Fibroblast of skin of scalp (primary cell): ENCODE measurements at places on chromosomes 7 and 10.

GRCh38 chr10:42924484-42924883 is 141.9 kb downstream of the BMS1 start:
- no peak for DNase-seq

- DNase-seq, result peak; percentile 27
Measured at GRCh38 chr7:112192236-112193154, 13.7 kb downstream of the DOCK4 start.

GRCh38 chr10:21740989-21741388 is 207.0 kb downstream of the MLLT10 start:
- no peak for DNase-seq

- DNase-seq, result no peak
Measured at GRCh38 chr7:132932296-132933071, 149.4 kb downstream of the CHCHD3 start.

DNA sequence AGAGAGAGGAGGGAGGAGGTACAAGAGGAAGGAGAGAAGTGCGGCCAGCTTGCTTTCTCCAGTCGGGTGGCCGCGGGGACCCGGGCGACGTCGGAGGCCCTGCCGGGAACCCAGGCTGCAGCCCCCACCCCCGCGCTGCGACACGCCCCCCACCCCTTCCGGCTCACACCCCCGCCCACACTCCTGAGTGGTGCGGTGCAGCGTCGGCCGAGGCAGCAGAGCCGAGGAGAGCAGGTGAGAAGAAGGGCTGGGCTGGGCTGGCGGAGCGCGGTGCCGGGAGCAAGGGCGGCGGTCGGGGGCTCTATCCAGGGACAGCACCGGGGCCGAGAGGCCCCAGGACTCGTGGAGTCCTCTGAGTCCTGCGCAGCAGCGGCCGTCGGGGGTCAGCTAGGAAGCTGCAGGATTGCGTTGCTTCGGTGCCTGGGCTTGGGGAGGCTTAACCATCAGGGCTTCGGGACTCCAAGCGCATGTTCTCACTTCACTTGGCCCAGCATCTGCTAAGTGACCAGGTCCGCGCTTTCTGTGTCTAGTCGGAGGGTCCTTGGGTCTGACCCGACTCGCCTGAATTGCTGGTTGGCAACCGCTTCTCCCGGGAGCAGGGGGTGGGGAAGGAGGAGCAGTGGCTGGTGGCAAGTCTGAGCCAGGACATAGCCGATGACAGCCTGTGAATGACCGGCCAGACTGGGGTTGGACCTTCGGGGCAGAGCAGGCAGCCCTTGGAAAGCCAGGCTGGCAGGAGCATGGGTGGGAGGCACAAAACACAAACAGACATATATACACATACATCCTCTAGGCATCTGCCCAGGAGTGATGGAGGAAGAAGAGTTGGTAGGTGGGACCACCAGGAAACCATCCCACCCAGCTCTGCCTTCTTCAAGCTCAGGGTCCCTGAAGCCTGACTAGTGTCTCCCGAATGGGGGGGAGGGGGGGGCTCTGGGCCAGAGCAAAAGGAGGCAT is 683 bp downstream of the CHAT start:
- no peak for DNase-seq

GRCh38 chr10:112274831-112275230 is 8.4 kb upstream of the TECTB start:
- no peak for DNase-seq

GRCh38 chr7:50141854-50142253 is 48.8 kb upstream of the ZPBP start:
- no peak for DNase-seq

GRCh38 chr10:17257466-17258321 is 29.7 kb downstream of the VIM start:
- DNase-seq, result peak; percentile 80

DNA sequence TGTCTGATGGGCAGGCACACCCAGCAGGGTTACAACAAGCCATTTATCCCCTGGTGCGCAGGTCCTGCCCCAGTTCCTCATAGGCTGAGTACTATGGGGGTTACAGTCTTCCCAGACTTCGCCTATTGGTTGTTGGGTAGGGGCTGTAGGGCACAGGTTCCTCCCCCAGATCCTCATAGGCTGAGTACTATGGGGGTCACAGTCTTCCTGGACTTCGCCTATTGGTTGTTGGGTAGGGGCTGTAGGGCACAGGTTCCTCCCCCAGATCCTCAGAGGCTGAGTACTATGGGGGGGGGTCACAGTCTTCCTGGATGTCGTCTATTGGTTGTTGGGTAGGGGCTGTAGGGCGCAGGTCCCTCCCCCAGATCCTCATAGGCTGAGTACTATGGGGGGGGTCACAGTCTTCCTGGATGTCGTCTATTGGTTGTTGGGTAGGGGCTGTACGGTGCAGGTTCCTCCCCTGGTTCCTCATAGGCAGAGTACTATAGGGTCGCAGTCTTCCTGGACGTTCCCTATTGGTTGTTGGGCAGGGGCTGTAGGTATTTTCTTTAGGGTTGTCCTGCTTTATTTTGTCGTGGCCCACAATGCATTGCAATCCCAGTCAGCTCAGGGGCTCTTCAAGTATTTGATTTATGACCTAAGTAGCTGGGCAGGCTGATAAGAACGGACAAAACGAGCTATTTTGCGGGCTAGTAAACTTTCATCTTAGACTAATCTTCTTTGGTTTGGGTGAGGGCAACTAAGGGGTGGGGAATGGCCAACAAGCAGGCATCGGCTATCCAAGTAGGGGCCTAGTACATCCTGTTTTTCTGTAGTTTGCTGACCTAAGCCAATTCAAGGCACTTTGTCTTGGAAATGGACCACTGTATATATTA is 3.4 kb downstream of the LRRC27 start:
- no peak for DNase-seq

GRCh38 chr7:17558135-17558534 is 259.7 kb downstream of the AHR start:
- DNase-seq, result no peak

DNA sequence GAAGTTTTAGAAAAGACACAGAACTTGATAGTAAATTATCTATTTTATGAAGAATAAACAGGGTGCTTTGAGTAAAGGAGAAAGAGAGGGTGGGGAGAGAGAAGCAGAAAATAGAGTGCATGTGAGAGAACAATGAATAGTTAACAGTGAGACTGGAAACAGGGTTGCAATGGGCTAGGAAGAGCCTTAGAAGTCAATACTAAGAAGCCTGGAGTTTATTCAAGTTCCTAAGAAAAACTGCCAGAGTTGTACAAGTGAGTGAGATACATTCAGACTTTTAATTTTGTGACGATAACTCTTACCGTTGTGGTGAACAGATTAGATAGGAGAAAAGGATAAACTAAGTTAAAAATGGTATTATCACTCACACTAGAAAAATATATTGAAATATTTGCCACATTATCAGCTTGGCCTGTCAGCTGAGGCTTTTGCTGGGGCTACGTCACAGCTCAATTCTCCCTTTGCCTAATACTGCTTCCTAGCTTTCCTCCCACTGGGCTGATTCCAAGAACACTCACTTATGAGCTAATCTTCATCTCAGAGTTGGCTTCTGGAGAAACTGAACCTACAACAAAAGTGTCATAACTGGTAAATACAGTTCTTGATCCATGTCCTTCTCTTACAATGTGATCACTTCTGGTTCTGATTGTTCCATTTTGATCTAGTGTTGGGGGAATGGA is 92.7 kb downstream of the SEMA3D start:
- DNase-seq, result no peak

DNA sequence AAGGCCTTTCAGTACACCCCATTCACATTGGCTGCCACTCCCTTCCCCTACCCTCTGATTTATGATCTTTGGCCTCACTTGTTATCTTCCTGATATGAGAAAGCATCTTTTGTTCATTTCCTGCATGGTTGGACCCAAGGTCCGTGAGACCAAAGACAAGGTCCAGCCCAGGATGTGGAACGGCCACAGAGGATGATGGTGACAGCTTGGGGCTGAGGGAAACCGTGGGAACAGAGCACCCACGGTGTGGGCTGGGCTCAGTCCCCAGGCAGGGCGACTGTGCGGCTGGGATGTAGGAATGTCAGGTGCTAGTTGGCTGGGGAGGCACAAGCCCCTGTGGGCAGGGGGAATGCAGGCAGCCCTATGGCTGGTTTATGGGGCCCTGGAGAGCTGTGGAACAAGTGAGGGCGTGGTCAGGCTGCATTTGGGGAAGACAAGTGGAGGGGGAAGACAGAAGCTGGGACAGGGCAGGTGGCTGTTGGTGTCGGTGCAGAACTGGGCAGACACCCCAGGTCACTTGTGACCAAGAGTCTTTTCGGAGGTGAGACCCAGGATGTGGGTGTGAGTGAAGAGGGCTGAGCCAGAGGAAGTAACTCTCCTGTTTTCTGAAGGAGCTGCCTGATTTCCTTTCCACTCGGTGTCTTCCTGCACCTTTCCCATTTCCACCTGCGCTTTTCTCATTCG is 51.7 kb upstream of the IGFBP3 start:
- DNase-seq, result no peak

GRCh38 chr7:69395061-69395714 is 203.1 kb upstream of the AUTS2 start:
- DNase-seq, result peak; percentile 99

DNA sequence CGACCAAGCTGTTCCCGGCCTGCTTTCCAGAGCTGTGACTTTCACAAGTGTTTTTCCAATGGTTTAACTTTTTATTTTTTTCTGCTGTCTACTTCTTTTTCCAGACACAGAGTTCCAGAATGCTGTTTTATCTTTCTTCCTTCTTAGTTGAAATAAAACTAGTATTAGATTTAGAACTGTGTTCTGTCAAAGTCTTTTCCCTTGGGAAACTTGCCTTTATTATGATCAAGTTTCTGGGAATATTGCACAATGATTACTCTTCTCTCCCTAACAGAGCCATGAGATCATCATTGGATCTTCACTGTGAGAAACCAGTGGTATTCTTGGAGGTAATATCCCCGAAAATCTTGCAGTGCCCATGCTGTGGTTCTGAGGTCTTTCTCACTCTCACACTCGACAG is 104.9 kb upstream of the KCND2 start:
- peak; percentile 75 for DNase-seq

GRCh38 chr10:31942892-31943291 is 14.3 kb upstream of the ARHGAP12 start:
- no peak for DNase-seq

DNA sequence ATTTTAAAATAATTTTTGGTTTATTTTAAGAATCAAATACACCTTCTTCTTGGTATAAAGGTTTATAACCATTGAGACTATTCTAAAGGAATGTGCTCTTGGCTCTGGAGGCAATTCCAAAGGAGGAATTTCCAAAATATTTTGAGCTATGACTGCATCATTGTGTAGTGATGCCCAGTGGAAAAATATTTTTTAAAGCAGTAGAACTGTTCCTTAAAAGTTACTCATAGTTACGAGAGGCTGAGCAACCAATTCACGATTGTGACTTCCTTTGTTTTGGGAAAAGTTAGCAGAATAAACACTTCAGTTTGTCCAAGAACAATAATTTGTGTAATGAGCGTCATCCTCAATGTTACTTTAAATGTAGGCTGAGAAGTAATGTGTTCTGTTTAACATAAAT is 233.6 kb downstream of the BAMBI start:
- peak; percentile 86 for DNase-seq

DNA sequence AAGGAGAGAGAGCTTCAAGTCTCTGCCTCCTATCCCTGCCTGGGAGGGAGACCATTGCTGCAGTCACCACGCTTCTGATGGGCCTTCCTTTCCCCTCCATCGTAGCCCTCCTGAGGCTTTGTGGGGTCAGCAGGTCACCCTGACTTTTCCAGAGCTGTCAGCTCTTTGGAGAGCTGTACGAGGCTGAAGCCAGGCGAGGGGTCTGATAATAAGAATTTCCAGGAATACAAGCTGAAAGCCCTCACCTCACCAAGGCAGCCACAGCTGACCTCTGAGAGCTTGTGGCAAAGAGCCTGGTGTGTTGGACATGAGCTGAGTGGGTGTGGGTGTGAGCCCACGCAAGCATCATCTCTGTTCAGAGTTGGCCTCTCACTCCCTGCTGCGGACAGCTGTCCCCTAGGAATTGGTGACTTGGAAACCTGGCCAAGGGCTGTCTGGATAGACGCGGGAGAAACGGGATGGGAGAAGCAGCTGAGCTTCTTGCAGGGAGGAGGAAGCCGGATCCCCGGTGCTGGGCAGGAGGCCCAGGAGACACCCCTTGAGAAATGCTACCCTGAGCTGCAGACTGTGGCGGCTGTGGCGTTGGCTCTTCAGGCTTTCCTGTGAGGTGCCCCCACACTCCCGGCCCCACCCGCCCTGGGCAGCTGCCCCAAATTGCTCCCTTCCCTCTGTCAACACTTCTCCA is 122.1 kb upstream of the BTBD16 start:
- DNase-seq, result peak; percentile 44

DNA sequence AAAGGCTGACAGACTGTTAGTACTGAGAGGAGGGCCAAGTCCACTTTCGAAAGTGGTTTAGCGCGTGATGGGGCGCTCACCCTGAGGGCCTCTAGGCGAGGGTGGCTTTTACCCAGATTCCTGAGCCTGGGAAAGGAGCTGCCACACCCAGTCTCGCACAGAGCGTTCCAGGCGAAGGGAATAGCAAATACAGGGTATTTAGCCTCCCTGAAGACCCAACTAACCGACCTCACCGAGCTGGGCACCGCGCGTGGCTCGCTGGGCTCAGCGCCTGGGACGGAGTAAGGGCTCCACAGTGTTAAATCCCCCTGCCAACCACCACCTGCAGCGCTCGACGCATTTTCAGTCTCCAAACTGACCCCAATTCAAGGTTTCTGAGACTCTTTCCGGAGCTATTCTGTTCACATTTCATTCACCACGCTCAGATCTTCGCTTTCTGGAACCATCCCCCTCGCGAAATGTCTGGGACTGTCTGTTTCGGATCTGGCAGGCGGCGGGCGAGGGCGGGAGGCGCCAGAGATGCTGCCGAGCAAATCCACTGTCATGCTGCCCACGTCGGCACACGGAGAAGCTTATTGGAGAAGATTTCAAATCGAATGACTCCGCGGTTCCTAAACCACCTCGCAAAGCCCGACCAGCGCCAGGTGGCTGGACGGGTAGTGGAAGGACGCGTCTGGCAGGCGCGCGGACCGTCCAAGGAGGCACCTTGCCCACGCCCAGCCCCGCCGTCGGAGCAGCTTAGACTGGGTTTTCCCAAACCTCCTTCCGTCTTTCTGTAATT is 1.4 kb upstream of the OSBPL3 start:
- peak; percentile 48 for DNase-seq

DNA sequence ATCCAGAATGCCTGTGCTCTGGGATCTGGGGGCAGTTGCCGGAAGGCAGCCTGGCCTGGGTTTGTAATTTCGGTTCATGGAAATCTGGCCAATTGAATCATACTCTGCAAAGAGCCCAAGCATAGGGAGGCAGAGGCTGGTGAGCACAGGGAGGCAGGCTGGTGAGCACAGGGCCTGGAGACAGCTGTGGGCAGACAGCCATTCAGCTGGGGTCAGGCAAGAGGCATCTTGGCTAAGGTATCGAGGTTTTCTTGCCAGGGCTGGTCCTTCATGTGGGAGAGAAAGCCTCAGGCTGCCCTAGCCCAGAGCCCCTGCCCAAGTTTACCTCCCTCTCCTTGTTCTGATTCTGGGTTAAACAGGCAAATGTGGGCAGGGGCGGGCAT is 63.7 kb upstream of the BAIAP2L1 start:
- no peak for DNase-seq

GRCh38 chr7:31688372-31688771 is 1.4 kb downstream of the PPP1R17 start:
- DNase-seq, result no peak
